ENCODE measurements at places on chromosomes 5 and 9.

DNA sequence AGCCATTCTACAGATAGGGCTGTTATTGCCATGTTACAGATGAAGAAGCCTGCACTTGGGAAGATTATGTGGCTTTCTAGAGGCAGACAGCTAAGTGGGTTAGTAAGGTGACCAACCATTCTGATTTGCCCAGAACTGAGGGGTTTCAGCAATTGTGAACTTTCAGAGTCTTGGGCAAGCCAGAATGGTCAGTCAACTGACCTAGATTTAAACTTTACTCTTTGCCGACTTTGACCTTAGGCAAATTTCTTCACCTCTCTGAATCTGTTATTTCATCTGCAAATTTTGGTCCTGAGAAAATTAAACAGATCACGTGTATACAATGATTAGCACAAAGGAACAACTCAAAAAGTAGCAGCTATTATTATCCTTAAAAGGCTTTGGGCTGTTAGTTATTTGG lies 20.4 kb upstream of the TNFSF8 start:
- no peak for DNase-seq

- no peak for DNase-seq
Observed at GRCh38 chr5:73743161-73743560, 117.2 kb downstream of the ARHGEF28 start.

DNA sequence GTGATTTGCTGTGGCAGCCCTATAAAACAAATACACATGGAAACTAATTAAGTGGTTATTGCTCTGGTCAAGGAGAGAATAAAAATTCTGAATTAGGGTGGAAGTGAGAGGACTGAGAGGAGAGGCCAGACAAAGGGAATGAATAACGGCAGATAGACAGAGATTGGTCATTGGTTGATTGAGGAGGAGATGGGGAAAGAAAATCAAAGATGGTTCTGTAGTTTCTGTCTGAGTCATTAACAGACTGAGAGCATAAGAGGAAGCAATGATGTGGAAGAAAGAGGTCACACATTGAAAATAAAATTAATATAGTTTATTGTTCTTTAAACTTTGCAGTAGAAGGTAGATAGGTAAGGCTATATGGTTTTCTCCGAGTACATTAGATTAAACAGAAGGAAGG lies 469.8 kb downstream of the ACTL7B start:
- no peak for DNase-seq

DNA sequence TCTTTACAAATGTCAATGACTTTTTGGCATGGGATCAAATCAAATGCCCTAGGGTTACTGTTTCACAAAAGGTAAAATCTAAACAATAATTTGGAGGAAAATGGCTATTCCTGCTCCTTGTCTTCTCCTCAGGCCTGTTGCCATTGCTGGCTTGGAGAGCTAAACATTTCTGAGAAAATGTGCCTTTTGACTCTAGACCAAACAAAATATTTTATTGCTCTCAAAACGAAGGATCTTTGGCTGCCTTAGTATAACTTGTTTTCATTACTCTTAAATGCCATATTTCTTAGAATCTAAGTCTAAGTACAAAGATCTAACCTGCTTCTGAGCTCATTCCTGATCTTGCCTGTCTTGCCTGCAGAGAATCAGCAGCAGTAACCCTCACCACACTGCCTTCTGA lies 116.6 kb downstream of the MUSK start:
- DNase-seq: no peak

DNA sequence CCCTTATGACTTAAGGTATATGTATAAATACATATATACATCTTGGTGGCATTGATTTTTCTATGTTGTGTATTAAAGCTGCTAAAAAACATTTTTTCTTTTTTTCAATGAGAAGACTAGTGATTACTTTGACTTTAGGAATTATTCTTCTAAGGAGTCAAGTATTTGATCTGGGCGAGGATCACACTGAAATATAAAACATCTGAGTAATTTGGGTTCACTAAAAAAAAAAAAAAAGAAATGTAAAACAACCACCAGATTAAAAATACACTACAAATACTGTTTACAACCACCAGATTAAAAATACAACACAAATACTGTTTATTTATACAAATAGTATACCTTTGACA lies 9.0 kb downstream of the UBAP1 start:
- DNase-seq: no peak

DNA sequence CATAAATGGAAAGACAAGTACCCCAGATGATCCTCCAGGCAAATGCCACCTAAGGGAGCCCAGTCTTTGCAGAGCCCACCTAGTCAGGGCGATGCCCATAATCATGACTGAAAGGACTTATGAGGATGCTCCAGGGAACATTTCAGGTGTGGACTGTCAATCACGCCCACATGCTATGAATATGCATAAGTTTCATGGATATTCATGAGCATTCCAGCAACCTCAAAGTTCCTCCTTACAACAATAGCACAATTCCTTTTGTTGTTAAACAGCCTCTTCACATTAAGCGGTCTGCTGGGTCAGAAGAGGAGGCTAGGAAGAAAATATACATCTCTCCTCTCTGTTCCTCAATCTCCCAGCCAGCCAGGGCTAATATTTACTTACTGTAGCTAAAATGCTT lies 161.6 kb downstream of the C5orf15 start:
- peak; percentile 82 for DNase-seq

DNA sequence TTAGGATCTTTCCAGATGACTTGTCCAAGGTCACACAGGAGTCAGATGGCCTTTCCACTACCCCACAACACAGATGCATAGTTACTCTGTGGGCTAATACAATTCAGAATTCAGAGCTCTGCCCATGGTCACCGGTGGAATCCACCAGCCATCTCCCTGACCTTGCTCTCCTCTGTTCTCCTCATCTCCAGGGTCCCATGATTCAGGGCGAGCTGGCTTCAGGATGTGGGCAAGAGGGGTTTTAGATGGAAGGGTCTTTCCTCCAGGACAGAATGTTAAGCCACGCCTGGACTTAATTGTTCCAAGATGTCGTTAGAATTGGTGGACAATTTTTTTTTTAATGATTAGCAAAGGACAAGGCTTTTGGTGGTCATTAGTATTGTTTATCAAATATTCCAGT lies 81.7 kb upstream of the LARP1 start:
- DNase-seq: no peak

DNA sequence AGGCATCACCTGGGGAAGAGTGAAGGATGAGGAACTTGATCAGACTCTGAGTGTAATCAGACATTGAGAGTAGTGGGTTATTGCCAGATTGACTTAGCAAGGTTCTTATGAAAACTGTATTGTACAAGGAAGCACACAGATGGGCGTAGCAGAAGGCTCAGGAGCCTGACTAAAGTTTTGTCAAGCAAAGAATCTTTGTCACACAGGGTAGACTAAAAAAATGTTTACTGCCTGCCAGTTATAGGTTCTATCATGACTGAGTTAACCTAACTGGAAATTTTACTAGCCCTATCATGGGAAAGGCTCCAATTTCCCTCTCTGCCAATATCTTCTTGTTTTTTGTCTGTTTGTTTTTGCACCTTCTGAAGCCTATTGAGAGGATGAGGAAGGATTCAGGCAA lies 19.1 kb downstream of the CAMK4 start:
- no peak for DNase-seq

GRCh38 chr9:88645172-88645878 lies 110.3 kb downstream of the NXNL2 start:
- no peak for DNase-seq

DNA sequence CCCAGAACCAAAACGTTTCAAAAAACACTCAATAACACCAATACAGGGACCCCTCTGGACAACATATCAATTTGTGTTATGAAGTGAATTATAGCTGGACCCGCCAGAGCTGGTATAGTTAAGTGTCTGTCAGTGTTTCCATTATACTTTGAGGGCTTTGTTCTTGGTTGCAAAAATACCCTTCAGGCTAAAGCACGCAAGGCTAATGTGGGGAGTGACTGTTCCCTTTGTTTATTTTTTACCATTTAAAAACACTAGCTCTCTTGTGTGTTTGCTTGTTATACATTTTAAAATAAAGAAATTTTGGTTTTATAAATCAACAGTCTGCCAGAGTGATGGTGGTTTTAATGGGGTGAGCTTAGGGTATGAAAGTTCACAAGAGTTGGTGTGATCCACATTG lies 859.5 kb downstream of the PTPRD start:
- DNase-seq: peak; percentile 13

DNA sequence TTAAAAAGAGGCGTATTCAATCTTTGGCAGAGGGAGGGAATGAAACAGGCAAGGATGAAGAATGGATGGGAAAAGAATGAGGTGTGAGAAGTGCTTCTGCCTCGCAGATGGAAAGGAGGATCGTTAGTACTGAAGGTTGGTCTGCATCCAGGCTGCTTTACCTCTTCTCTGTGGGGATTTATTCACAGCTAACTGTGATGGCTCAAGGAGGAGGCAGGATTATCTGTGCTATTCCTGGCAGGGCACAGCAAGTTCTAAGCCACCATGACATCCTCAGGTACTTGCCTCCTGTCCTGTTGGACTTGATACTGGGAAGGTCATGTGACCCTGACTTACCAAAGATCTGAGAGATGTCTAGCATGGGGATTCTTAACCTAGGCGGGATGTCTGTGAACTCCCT lies 84.3 kb downstream of the GDNF start:
- no peak for DNase-seq

DNA sequence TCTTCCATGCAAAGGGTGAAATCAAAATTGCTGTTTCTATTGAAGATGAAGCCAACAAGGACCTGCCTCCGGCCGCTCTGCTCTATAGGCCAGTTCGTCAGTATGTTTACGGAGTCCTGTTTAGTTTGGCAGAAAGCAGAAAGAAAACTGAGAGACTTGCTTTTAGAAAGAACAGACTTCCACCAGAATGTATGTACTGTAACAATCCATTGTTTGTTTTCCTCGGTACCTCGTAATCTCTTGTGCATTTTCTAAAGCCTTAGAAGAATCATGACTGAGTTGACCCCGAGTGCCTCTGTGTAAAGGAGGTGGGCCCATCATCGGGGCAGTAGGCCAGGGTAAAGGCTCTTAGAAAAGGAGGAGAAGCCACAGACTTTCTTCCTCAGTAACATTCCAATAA lies 44.2 kb upstream of the PHF2 start:
- DNase-seq: no peak

DNA sequence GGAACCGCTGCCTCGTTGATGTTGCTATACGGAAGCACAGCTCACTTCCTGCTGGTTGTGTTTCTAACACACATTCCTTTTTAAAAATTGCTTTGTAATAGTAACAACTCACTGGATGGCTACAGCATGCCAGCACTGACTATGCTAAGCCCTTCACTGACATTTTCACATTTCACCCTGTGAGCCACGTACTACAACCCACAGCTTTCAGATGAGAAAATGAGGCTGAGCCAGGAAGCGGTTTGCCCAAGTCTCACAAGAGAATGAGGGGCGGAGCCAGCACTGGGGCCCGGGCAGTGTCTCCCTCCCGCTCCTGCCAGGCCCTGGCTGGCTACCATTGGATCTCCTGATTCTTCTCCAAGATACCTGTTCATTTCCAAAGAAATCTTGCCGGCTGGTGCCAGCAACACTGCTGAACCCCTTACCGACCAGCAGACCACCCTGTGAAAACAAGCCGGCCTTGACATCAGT lies 38.3 kb downstream of the FAM78A start:
- DNase-seq: no peak

Measured in NCI-H345 (cell line).